ENCODE measurements at places on chromosomes 5 and 9. TPM values are rescaled to one million over a fixed set of nuclear protein-coding genes. Genes with fewer than 3 reads are reported as not detected.

MLANA gene
- not detected for total RNA-seq

WNT8A gene
- total RNA-seq = not detected

TAF1L gene
- total RNA-seq = under 0.01 TPM

PRR16 gene
- 7.7 TPM for total RNA-seq

SLC4A9 gene
- total RNA-seq = 0.07 TPM
